ENCODE measurements at places on chromosomes 16 and 17. TPM values are rescaled to one million over a fixed set of nuclear protein-coding genes. Genes with fewer than 3 reads are reported as not detected.
A peak's percentile ranks its signal among the peaks of the same experiment; 100 is the strongest.

The ELMO3 gene
- total RNA-seq = 19.8 TPM

The NLGN2 gene
- 68.4 TPM for total RNA-seq

The GDPD3 gene
- total RNA-seq = 23.2 TPM

The MYOCD gene
- 0.07 TPM for total RNA-seq

The CDH16 gene
- 0.55 TPM for total RNA-seq

DNA sequence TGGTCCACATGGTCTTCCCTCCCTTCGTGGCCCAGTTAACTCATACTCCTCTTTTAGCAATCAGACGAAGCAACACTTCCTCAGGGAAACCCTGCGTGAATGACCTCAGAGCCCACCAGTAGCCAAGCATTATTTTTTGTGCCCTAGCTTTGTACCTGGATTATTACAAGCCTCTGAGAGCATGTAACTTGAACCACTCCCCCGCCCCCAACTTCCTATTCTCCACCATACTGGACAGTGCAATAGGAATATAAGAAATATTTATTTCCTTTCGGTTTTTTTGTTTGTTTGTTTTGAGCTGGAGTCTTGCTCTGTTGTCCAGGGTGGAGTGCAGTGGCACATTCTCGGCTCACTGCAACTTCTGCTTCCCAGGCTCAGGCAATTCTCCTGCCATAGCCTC lies 2.9 kb downstream of the CPPED1 start:
- H3K4me1 ChIP-seq = peaks cover 31% of the 10 kb centered on the region
- no peaks in the 10 kb centered on the region for H3K27me3 ChIP-seq
- H3K27ac ChIP-seq = peak overlapping the region; percentile 54
- no peaks in the 10 kb centered on the region for H3K36me3 ChIP-seq
- no peak overlapping the region for H3K4me3 ChIP-seq

DNA sequence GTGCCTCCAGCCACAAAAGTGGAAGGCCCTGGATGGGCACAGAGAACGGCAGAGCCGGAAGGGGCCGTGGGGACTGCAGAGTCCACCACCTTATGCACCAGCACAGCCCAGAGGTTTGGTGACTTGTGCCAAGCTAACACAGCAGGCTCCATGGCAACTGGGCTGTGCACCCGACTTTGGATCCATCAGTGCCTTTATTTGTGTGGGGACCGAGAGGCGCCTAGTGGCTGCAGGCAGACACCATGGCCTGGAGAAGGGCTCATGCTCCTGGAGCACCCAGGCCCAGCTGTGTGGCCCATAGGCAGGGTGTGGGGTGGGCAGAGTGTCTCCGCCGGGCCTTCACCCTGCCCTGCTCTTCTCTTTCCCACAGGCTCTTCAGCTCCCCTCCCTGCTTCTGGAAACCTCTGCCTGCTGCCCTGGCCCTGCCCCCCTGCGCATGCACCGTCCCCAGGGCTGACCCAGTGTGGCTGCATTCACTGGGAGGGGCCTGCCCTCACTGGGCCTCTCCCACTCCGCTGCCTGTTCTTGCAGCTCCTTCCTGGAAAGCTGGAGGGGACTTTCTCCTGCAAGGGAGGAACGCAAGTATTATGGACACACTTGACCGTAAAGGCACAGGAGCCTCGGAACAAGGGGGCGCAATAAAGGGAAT lies 10.1 kb downstream of the C16orf90 start:
- peaks cover 20% of the 10 kb centered on the region for H3K36me3 ChIP-seq
- H3K4me1 ChIP-seq = no peaks in the 10 kb centered on the region
- no peaks in the 10 kb centered on the region for H3K27me3 ChIP-seq
- no peak for DNase-seq
- H3K4me3 ChIP-seq = no peak overlapping the region

DNA sequence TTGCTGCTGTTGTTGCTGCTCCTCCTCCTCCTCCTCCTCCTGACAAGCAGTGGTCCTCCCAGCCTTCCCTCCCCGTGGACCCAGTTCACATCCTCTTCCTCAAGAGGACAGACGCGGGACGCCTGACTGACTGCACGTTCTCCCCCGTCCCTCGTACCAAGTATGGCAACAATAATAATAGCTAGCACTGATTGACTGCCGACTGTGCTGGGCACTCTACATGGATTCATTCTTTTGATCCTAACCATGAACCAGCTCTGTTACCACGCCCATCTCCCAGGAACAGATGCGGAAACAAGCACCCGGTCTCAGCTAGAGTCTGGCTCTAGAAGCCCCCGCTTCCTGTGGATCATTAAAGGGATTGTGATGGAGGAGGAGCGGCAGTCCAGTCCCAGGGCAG lies 78.0 kb downstream of the GNAO1 start:
- H3K27ac ChIP-seq = peak overlapping the region; percentile 58
- H3K4me1 ChIP-seq = peaks cover 7% of the 10 kb centered on the region
- no peak overlapping the region for H3K4me3 ChIP-seq
- H3K36me3 ChIP-seq = no peaks in the 10 kb centered on the region
- DNase-seq = no peak

GRCh38 chr16:85252461-85252860 lies 140.2 kb upstream of the CIBAR2 start:
- H3K4me3 ChIP-seq = no peak overlapping the region
- H3K4me1 ChIP-seq = peaks cover 17% of the 10 kb centered on the region
- H3K36me3 ChIP-seq = no peaks in the 10 kb centered on the region

DNA sequence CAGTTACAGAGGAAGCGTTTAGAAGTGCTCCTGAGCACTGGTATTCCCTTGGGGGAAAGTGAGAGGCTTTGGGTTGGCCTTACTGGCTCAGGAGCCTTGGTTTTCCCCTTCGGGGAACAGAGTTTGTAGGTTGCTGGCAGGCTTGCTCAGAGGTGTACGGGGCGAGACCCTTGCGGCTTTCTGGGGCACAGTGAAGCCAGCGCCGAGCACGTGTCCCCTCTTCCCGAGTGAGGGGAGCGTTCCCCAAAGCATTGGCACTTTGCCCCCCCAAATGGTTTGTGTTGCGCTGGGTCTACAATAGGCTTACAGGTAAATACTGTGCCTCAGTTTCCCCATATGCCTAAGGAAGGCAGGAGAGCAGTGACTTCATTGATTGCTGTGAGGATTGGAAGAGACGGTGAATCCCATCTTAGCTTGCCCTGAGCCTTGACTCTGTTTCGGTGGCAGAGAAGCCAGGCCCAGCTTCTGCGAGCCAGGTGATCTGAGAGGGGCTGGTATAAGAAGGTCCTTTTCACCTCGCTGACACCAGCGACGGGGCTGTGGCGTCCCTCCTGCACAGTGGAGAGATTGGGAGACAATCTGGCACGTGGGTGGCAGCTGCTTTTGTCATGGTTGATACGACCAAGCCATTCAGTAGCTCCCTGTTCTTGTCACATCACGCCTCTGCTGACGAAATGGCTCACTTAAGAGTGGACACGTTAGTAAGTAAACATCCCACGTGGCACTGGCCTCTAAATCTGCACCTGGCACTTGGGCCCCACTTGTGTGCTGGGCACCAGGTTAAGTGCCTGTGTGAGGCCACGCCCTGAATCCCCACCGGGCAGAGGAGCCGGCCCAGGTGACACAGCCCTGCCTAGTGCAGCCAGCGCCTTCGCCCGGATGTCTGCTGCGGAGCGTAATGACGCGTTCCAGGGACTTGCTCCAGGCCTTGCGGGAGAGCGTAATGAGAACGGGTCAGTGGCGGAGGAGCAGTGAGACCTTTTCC lies 55.0 kb downstream of the MEAK7 start:
- no peaks in the 10 kb centered on the region for H3K27me3 ChIP-seq
- no peak overlapping the region for H3K4me3 ChIP-seq

GRCh38 chr17:57705921-57706695 lies 39.0 kb downstream of the CCDC182 start:
- peaks cover 6% of the 10 kb centered on the region for H3K27me3 ChIP-seq
- no peaks in the 10 kb centered on the region for H3K36me3 ChIP-seq
- H3K4me1 ChIP-seq = peaks cover 26% of the 10 kb centered on the region
- no peak overlapping the region for H3K4me3 ChIP-seq
- DNase-seq = no peak

GRCh38 chr16:82643136-82643535 lies 16.4 kb downstream of the CDH13 start:
- H3K27me3 ChIP-seq = peaks cover 3% of the 10 kb centered on the region
- no peak for DNase-seq
- H3K4me3 ChIP-seq = no peak overlapping the region
- H3K36me3 ChIP-seq = no peaks in the 10 kb centered on the region
- peaks cover 12% of the 10 kb centered on the region for H3K4me1 ChIP-seq

- no peak for DNase-seq
- no peak overlapping the region for H3K4me3 ChIP-seq
- no peaks in the 10 kb centered on the region for H3K27me3 ChIP-seq
- H3K27ac ChIP-seq = no peak overlapping the region
These were observed 365.4 kb downstream of the XYLT1 start for GRCh38 chr16:17105239-17105797.

DNA sequence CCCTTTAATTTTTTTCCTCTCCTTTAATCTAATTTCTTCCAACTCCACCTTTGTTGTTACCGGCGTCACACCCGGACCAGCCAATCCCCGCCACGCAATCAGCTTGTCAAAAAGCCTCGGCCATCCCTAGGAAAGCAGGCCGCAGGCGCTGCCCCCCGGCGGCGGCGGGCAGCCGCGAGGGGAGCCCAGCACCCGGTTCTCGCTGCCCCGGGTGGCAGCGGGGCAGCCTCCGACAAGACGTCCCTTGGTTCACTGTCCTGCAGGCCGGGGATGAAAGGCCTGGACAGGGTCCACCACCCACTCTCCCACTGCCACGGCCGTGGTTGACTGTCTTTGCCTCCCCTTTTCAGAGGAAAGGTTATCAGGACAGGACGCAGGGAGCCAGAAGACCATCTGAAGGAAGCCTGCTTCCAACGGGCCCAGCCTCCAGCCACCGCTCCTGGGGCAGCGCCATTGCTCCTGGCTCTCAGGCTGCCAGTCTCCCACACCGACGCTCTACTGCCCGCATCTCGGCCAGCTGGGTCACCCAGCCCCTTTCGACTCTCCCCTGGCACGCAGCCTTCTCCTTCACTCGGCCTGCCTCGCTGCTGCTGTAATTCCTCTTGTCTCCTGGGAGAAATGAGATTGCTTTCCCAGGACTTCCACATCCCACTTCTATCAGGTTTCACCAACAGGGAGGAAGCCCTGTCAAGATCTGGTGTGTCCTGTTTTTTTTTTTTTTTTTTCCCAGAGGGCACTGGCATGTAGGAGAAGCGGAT lies 2.8 kb upstream of the UBTF start:
- peaks cover 4% of the 10 kb centered on the region for H3K27me3 ChIP-seq
- no peak for DNase-seq
- peaks cover 18% of the 10 kb centered on the region for H3K4me1 ChIP-seq
- peak overlapping the region; percentile 96 for H3K4me3 ChIP-seq

DNA sequence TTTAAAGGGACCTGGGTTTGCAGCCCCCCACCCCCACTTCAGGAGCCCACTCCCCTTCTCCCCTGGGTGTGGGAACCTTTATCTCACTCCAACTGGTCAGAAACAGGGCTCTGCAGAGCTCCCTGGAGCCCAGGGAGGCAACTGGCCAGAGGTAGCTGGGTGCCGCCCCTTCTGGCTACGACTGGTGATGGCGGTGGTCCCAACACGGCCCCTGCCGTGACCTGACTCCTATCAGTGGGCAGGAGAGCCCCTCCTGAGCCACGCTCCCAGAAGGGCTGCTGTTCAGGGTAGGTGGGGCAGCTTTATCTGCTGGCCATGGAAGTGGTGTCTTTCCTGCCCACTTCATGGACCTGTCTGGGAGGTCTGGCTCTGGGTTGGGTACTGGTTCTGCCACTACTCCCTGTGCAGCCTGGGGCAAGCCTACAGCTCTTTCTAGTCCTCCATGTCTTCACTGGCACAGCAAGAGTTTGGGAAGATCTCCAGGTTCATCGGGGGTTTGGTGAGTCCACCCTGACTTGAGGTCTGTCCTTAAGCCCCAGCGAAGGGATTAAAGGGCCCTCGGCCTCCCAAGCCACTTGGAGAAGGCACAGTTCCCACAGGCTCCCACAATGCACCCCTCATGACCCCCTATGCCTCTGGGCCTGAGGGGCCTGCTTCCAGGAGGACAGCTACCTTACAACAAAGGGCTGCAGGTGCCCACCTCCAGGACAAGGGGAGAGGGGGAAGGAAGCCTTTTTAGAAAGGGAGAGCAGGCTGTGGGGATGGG lies 5.5 kb upstream of the SREBF1 start:
- DNase-seq = no peak
- no peaks in the 10 kb centered on the region for H3K36me3 ChIP-seq
- no peak overlapping the region for H3K4me3 ChIP-seq
- H3K27me3 ChIP-seq = no peaks in the 10 kb centered on the region

DNA sequence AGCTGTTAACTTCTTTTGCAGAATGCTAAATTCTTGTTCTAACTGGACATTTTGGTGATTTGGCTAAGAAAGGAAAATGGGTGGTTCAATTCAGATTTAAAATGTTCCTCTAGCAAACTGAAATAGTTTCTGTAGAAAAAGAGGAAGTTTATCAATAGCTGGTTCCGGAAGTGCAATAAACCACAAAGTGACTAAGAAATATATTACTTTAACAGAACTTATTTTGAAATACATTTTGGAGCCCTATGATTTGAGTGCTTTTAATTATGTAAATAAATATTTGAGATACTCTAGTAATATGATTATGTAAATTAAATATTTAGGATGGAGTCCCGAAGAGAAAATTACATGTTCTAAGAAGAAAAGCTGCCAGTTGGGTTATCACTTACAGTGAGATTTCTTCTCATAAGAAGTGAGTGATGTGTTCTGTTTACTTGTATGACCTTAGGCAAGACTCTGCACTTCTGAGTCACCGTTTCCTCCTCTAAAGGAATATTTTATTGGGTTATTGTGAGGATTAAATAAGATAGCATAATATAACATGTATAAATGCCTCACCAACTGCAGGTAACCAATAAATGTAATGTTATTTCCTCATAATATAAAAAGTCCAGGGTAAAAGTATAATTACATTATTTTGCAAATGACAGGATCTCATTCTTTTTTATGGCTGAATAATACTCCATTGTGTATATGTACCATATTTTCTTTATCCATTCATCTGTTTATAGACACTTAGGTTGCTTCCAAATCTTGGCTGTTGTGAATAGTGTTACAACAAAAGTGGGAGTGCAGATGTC lies at the start of gene EVI2B:
TSS of gene EVI2B (minus strand) at position 73 of the 800 bp plus-strand sequence. CDS start 8,445 bp downstream, outside the sequence.
- H3K27ac ChIP-seq = no peak within 1 kb of the TSS
- no peak for DNase-seq
- no peaks in the 10 kb centered on the region for H3K27me3 ChIP-seq

DNA sequence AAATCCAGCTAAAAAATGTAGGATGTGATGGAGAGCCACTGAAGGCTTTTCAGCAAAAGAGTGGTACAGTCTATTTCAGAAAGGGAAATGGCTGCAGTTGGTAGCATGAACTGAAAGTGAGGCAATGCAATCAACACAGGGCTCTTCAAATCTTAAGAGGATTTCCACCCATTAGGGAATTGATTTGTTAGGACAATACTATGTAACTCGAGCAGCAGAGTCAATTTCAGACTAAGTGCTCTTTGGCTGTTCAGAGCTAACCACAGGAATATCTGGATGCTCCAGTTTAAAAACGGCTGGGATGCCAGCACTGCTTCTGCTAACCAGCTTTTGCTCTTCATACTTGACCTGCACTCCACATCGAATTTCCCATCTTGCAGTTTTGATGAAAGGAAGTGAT lies 24.6 kb downstream of the CACNG1 start:
- H3K4me1 ChIP-seq = peaks cover 7% of the 10 kb centered on the region
- no peaks in the 10 kb centered on the region for H3K36me3 ChIP-seq
- H3K27ac ChIP-seq = no peak overlapping the region
- no peak for DNase-seq
- no peak overlapping the region for H3K4me3 ChIP-seq

GRCh38 chr16:9296271-9296590 lies 204.8 kb downstream of the HAPSTR1 start:
- peaks cover 7% of the 10 kb centered on the region for H3K4me1 ChIP-seq
- no peaks in the 10 kb centered on the region for H3K36me3 ChIP-seq
- DNase-seq = no peak
- H3K27ac ChIP-seq = no peak overlapping the region
